ENCODE measurements at places on chromosomes 3 and 15.

GRCh38 chr3:72485641-72486040, 362.6 kb downstream of the SHQ1 start:
- no peak for DNase-seq

- DNase-seq = no peak
Measured at GRCh38 chr15:90104551-90104950, 2.3 kb upstream of the IDH2 start.

- no peak for DNase-seq
Measured at GRCh38 chr15:40283615-40284300, 894 bp upstream of the ANKRD63 start.

- DNase-seq = no peak
Measured at GRCh38 chr3:148389916-148390315, 307.8 kb upstream of the AGTR1 start.

- no peak for DNase-seq
Measured at GRCh38 chr3:185342459-185343174, 20.3 kb upstream of the MAP3K13 start.

GRCh38 chr3:57557085-57557537, 1.0 kb downstream of the PDE12 start:
- DNase-seq = no peak

GRCh38 chr15:100096700-100097099, 245.1 kb downstream of the ADAMTS17 start:
- DNase-seq = no peak

DNA sequence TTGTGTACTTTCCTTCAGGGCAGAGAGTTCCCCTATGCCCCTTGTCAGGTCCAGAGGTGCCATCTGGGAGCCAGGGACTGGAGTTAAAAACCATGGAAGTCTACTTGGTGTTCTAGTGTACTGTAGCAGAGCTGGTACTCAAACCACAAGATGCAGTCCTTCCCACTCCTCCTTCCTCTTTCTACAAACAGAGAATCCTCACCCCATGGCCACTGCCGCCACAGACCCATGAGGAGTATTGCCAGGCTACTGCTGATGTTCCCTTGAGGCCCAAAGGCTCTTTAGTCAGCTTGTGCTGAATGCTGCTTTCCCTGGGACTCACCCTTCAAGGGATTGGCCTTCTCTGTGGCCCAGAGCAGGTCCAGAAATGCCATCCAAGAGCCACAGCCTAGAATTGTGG, 229.2 kb upstream of the ZPLD1 start:
- no peak for DNase-seq

DNA sequence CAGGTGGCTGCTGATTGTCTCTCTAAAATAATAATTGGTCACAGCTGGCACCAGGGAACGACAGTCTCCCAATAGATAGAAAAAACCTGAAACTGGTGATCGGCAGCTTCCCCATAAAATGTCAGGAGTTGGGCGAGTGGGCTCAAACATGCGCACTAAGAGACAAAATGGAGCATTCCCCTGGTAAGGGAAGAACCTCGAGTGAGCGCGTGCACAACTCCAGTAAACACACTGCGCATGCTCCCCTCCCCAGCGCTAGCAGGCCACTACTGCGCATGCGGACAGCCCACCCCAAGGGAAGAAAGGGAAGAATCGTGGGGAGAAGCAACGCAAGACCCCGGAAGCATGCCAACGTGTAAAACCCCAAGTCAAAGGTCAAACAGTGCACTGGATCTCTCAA, 7.7 kb upstream of the STARD5 start:
- no peak for DNase-seq

DNA sequence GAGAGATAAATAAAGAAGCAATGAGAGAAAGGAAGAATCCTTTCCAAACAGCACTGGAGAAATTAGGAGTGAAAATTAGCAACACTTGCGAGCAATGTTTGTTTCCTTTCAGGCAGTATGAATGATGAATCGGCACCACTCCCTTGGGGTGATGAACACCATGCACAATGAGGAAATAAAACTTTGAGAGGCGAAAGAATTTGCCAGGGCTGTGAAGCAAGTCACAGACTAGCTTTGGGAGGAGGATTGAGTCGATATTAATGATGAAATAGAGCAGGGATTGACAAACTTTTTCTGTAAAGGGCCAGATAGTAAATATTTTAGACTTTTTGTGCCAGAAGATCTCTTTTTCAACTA, 237.7 kb downstream of the AGBL1 start:
- DNase-seq = no peak

All from NCI-H1048 (cell line).